ENCODE measurements at places on chromosomes 7 and 10.

DNA sequence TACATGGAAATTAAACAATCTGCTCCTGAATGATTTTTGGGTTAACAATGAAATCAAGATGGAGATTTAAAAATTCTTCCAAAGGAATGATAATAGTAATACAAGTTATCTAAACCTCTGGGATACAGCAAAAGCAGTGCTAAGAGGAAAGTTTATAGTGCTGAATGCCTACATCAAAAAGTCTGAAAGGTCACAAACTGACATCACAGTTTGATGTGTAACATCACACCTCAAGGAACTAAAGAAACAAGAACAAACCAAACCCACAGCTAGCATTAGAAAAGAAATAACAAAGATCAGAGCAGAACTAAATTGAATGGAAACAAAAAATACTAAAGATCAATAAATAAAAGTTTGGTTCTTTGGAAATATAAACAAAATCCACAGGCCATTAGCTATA lies 17.4 kb downstream of the ZFAND4 start:
- no peak for DNase-seq

GRCh38 chr10:109887243-109887642 lies 36.1 kb downstream of the XPNPEP1 start:
- DNase-seq = no peak

DNA sequence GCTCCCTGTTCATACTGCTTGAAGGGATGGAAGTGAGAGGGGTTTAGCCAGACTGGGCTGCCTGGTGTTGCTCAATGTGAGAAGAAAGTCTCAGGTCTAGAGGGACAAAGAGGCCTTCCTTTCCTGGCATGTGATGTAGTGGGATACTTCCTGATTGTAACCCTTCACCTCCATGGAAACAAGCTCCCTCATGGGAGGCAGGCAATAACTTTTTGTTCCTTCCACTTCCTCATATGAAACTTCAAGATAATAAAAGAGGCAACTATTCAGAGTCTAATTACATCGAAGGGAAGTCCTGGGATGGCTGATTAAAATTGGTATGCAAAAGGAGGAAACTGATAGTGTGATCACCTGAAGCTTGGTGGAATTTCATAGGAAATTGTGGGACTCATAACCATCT lies 84.1 kb upstream of the ETV1 start:
- DNase-seq = no peak

DNA sequence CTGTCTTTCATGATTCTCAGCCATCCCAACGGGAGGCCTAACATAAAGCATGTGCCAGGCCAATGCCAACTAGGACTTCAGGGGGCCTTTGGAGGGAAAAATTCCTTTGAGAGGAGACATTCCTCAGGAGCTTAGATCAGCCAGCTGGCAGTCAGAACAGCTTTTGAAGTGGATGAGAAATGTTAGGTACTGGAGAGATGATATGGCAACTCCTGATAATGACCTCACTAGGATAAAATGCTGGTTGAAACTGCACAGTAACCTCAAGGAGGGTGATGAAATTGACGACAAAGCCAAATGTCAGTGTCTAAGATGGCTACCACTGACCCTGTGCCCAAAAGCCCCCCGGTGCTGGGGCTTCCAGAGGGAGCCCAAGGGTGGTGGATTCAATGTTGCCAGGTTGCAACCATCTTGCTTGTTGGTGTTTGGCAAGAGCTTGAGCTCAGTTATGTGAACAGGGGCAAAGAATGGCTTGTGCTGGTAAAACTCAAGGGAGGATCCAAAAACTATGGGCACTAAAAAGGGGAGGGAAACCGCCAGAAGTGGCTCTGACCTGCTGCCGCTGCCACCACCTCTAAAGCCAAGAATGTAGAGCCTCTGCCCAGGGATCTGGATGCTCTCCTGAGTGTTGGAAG lies 121.2 kb downstream of the UBE2H start:
- DNase-seq = no peak

DNA sequence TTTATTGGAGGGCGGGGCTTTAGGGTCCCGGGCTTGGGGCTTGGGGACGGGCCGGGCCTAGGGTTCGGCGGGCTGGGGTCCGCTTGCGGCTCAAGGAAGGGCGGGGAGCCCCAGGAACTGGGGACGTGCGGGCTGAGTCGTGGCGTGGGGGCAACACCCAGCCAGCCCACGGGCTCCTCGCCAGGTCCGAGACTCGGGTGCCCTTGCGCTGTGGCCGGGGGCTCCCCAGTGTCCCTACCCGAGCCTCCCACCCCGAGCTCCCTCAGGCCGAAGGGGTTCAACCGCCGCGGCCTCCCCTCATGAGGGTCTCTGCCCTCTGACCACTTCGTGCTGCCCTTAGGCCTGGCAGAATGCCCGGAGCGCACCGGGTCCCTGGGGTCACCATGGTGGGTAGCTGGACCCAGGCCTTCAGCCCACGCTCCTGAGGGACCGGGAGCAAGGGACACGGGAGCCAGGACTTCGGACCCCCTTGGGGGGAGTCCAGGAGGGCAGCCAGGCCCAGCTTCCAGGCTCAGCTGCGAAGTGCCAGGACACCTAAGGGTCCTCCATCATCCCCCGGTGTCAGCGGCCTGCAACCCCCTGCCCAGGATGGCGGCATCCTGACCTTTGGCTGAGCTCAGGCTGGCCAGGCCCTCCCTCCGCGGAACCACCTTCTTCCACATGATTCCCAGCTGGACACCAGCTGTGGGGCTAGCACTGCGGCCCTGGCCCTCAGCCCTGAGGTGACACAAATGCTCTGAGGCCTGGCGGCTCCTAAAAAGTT lies 524 bp upstream of the FUOM start:
- DNase-seq = no peak

DNA sequence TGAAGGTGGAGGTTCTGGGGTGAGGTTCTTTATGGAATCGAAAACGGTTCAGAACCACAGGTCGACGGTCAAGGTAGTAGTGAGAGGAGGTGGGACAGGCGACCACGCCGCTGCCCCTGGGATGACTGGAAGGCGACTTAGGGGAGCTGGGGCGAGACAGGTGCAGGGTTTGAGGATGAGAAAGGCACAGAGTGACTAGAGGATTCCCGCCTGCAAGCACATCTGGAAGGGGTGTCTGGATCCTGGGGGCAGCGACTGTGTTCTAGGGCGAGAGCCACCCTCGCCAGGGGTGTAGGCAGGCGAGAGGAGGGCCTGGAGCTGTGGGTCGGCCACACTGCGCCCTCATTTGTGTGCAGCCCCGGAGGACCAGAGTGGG lies 468 bp upstream of the IRF5 start:
- DNase-seq = no peak

DNA sequence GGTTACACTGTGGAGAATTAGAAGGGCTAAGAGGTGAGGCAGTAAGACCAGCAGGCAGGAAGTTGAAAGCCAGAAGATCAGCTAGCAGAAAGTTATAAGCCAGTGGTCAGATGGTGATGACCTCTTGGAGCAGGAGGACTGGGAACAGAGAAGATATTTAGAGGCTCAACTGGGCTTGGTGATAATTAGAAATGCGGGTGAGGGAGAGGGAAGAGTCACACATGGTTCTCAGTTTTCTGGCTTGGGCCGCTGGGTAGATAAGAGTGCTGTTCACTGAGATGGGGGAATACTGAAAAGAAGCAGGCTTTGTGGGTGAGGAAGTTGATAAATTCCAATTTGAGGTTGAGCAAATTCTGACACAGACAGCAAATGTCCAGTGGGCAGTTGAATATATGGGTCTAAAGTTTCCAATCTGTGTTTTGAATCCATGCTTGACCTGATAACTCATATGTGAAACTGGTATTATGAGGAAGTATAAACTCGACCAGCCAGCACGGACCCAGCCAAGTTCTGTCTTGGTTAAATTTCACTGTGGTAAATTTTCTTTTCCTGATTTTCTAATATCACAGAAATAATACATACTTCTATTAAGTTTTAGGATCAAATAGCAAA lies 22.7 kb downstream of the LSMEM1 start:
- no peak for DNase-seq

DNA sequence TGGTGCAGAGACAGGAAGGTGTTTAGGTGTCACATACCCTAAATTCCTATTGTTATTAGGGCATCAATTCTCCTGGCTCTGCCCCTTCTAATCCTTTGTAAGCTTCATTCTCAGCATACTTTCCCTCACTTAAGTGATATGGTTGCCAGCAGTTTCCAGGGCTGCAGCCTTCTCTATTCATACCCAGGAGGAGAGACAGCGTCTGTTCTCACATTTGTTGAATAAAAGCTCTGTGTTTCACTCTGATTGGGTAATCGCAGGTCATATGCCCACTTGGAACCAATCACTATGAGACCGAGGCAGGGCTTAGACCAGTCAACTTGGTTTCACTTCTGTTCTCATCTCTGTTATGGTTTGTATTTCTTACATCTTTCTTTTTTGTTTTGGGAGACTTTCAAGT lies 109.6 kb upstream of the MTPN start:
- no peak for DNase-seq

DNA sequence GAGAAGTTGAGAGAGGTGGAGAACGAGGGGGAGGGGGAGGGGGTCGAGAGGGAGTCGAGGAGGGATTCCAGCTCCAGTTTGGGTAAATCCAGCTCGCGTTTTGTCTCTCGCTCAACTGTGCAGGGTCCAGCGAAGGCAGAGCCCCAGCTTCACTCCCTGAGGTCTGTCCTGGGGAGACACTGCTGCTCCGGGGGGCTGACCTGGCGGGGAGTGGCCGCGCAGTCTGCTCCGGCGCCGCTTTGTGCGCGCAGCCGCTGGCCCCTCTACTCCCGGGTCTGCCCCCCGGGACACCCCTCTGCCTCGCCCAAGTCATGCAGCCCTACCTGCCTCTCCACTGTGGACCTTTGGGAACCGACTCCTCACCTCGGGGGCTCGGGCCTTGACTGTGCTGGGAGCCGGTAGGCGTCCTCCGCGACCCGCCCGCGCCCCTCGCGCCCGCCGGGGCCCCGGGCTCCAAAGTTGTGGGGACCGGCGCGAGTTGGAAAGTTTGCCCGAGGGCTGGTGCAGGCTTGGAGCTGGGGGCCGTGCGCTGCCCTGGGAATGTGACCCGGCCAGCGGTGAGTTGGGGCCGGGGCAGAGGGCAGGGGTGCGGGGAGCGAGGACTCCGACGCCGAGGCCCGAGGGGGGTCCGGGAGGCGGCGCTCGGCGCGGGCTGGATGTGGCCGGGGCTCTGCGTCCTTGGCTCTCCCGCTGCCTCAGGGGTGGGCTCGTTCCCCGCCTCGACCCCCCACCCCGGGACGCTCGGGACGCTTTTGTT lies at the start of gene TET1:
Gene TET1 (plus strand): TSS at position 152 of the 757 bp plus-strand sequence. CDS start 12,002 bp downstream, outside the sequence.
- DNase-seq = no peak

- peak; percentile 55 for DNase-seq
Measured at GRCh38 chr7:55533050-55533728, 39.1 kb downstream of the VOPP1 start.

- no peak for DNase-seq
Measured at GRCh38 chr10:29397221-29397620, 108.4 kb downstream of the LYZL1 start.

All from stimulated activated CD8-positive, alpha-beta memory T cell treated with anti-CD3 and anti-CD28 coated beads, Interleukin-4, amount 100 ng/mL, for 24 hours (primary cell).